Stimulated activated CD4-positive, alpha-beta T cell treated with anti-CD3 and anti-CD28 coated beads, Interleukin-1b, Interleukin-23, amount 100 ng/mL, for 1 hour (primary cell): ENCODE measurements at places on chromosomes 11 and 22.

DNA sequence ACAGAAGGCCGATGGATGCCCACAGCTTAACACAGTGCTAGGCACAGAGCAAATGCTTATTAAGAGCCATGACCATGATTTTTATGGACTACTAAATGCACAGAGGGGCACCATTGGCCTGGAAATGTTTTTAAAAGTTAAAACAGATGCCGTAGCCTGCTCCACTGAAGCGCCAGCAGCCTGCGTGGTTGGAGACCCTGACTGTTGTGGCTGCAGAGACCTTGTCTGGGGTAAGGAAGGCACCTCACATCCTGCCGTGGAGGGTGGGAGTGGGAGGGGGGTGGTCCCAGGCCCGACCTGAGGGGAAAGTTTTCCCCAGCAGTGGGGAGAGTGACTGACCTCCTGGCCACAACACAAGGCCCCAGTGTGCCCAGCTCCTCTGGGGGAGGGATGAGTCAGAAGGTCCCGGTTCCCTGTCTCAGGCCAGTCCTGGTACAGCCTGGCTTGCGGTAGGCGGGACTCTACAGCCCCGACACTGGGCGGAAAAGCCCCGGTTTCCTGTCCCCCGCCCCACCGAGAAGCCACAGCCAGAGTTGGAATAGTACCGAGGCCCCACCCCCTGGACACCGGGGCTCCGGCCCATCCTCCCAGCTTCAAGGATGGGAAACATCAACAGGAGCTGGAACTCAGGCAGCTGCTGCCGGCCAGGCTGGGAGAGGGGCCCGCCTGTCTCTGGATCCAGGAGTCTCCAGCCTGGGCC, 7.0 kb downstream of the CHST1 start:
- no peak for DNase-seq

- no peak for DNase-seq
Observed at GRCh38 chr11:94533696-94534630, 9.8 kb upstream of the FUT4 start.

DNA sequence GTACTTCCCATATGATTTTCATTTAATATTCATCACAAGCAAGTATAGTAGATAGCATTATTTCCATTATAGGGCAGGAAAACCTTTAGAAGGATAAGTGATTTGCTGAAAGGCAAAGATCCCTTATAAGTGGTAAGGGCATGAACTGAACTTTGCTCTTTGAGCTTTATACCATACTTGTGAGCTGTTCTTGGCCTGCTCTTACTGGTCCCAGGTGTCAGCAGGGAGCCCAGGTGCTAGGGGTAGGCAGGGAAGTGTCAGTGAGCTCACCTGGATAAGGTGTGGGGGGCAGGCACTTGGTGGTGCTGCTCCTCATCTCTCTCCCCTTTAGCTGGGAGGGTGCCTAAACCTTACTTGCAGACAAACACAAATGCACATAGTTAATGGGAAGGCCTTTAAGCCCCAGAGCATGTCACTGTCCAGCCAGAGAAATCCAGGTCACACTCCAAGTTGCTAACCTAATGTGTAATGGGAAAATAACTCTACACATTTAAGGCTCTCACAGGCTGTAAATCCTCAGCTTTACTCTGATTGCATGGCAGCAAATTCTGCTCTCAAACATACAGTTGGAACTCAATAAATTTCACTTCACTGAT, 114.4 kb downstream of the PLEKHA7 start:
- DNase-seq = no peak

GRCh38 chr11:125239585-125240560, 75.3 kb downstream of the PKNOX2 start:
- DNase-seq = no peak

DNA sequence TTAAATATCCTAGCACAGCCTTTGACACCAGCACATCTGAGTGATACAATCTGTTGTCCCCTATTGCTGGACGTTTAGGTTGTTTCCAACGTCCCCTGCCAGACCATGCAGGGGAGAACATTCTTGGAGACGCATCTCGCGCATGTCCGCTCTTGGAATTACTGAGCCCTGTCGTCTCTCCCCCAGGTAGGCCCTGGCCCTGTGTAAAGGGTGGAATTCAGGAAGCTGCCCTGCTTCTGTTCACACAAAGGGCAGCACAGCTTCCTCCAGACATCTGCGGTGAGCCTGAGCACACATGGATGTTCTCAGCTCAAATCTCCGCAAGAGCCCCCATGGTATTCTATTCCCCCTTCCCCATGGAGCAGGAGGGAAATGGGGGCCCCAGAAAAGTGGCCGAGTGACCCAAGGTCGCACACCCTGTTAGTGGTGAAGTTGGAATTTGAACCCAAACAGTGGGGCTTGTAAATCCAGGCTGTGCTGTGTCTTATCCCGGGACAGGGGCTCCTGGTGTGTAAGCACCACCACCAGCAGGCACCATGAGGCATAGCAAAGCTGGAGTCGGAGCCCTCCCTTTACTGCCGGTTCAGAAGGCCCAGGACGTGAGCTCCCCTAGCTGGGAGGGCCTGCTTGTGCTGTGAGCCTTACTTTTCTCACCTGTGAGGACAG, 5.0 kb upstream of the FGF19 start:
- DNase-seq = no peak

DNA sequence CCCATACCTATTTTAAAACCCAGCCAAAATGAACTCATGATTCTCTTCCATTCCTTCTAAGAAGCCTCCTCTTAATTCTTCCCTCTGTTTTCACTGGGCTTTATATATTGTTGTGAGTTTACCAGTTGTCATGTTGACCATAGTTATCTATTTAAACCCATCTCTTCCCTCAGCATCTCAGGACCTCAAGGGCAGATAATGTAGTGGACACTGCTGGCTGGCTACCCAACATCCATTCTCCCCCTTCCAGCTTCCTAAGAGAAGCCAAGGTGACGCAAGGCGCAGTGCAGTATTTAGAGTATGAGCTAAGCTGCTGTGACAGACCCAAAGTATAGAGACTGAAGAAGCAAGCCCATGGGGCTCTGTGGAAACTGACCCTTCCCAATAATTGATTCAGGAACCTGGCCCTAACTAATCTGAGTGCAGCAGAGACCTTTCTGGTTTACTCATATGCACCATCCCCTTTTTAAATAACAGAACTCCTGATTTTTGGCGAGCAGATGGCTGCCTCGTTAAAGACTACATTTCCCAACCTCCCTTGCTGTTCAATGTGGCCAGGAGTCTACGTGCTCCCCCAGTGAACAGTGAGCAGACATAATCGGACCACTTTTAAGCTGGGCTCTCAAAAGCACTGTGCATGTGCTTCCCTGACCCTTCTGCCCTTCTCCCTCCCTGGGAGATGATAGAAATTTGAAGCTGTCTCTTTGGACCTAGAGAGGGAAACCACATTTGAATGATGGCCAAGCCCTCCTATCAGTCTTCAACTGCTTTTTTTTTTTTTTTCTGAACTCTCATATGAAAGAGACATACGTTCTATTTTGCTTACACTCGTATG, 28.1 kb upstream of the CREB3L1 start:
- no peak for DNase-seq

DNA sequence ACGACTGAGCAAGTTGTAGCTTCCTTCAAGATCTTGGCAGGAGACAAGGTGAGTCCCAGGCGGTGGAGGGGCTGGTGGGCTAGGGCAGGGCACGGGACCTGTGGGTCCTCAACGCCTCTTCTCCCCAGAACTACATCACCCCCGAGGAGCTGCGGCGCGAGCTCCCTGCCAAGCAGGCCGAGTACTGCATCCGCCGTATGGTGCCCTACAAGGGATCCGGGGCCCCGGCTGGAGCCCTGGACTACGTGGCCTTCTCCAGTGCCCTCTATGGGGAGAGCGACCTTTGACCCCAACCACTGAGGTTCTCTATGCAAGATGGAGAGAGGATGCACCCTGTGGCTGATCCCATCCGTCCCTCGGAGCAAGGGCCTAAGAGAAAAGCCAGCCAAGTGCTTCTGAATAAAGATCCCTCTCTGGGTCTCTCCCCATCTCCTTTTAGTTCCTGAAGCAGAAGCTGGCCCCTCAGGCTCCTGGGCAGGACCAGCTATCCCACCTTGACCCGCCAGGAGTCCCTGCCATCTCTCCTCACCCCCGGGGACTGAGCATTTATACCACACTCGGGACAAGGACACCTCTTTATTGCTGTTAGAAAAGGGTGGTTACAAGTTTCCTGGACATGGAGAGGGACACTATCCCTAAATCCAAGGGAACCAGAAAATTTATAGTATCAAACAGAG, 5.4 kb downstream of the CTSF start:
- DNase-seq = no peak

- DNase-seq = no peak
Observed at GRCh38 chr22:31120230-31120629, 2.5 kb upstream of the INPP5J start.

DNA sequence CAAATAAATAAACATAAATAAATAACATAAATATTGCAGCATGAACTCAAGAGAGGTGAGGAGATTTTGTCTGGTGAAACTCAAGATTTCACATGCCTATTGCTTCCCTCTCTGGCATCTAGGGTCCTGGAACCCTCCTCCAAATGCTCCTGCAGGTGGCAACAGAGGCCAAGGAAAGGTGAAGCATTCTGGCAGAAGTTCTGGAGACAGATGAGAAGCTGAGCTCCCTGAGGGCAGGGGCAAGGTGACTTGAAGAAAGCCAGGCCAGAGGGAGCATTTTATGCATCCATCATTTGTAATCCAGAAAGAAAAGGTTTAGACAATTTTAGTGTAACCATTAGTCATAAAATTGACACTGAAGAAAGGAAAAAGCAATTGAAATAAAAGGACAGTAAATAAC, 64.9 kb downstream of the ENDOD1 start:
- DNase-seq = peak; percentile 20

DNA sequence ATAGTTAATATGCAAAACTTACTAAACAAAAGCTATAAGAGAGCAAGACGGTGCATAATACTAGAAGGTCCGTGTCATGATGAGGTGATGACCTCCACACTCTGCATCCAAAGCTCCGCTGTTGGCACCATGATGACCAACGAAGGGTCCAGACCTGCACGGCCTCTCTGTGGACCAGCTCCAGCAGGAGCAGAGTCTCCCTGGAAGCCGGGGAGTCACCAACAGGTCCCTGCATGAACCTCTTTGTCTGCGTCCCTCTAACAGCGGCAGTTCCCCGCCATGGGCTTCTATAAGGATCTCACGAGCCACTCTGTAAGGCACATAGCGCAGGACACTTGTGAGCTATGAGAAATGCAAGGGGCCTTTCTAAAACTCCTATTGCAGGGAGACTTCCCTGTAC, 517.3 kb downstream of the BRD1 start:
- DNase-seq = no peak

- no peak for DNase-seq
Observed at GRCh38 chr22:29083933-29084591, 11.2 kb downstream of the KREMEN1 start.

- no peak for DNase-seq
Observed at GRCh38 chr11:124625504-124626168, 3.0 kb downstream of the TBRG1 start.

DNA sequence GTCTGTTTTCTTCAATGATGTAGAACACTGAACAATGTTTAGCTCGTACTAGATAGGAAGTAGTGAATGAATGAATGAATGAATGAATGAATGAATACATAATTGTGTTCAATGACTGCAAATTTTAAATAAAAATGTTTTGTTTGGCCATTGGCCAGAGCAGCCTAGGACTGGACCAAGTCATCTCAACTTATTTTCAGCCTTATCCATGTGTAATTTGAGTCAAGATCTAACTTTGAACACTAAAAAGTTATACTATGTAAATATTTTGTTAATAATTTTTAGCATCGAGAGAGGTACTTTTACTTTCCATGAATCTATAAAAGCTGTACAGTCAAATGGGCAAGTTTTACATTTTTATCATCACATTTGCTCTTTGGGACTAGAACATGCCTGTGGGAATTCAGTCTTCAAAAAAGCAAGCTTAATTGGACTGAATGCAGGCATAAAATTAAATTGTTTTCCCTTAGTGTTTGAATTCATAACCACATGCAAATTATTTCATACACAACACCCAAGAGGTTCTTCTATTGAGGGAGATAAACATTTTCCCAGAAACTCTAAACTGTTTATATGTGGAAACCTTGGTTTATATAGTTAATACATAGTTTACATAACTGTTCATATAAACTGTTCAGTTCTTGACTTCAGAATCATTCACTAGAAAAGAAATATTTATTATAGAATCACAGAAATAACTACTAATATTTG, 222.1 kb upstream of the ANO3 start:
- no peak for DNase-seq

DNA sequence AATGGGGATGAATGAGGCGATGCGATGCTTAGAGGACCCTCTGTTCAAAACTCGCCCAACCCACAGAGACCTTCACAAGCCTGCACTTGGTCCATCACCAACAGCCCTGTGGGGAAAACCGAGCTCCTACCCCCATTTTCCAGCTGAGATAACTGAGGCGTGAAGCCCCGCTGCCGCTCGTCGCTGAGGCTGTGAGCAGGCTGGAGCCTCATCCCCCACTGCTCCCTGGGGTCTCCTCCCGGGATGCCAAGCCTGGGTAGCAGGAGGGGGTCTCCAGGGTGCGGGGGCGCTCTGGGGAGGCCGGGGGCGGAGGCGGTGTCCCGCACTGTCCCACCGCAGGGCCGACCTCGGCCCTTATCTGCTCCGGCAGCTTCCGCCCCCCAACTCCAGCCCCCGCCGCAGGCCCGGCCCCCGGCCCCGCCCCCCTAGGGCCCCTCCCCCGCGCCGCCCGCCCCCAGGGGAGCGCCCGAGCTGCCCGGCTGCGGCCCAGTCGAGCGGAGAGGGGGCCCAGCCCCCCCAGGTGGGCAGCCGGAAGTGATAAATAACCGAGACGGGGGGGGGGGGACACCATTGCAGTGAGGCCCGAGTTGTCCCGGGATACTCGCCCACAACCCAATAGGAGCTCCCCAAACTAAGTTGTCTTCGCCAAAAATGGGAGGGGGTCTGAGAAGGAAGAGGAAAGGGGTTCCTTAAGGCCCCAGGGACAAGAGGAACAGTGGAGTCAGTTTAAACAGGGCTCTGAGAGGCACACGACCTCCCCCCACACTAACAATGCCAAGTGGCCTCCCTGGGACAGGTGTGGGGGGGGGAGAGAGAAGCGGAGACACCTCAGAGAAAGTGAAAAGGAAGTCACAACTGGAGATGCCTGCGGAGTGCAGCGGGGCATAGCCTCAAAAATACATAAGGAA, 8.3 kb upstream of the SLC39A13 start:
- DNase-seq = no peak

- no peak for DNase-seq
Observed at GRCh38 chr22:41383085-41383484, 1.3 kb downstream of the TEF start.

GRCh38 chr22:48908547-48908946, 919.1 kb downstream of the BRD1 start:
- DNase-seq = no peak

DNA sequence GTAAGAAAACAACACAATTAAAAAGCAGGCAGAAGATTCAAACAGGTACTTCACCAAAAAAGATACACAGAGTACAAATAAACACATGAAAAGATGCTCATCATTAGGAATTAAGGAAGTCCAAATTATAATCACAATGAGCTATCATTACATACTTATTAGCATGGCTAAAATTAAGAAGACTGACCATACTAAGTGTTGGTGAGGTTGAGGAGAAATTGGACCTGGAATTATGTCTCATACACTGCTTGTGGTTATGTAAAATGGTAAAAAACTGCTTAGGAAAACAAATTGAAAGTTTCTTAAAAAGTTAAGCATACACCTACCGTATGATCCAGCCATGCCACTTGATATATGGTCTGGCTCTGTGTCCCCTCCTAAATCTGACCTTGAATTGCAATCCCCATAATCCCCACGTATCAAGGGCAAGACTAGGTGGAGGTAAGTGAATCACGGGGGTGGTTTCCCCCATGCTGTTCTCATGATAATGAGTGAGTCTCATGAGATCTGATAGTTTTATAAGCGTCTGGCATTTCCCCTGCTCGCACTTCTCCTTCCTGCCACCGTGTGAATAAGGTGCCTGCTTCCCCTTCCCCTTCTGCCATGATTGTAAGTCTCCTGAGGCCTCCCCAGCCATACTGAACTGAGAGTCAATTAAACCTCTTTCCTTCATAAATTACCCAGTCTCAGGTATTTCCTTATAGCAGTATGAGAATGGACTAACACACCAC, 4.8 kb downstream of the SAAL1 start:
- no peak for DNase-seq
